HFF-Myc (cell line): ENCODE measurements at places on chromosomes 5 and 9.

DNA sequence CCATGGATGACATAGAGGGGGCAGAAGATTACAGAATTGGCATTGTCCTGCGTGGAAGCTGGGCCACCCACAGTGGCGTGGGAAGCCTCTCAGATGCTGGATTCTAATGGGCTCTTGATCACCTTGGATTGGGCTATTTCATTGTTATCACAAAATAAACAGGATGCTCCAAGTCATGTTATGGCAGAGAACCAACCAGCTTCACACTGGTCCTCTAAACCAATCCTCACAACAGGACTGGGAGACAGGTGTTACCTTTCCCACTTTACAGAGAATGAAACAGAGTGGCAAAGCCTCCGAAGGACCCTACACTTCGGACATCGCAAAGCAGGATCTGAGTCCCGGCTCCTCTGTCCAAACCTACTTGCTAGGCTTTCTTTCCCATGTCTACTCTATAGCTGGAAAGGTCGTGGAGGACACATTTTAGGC, 455 bp upstream of the SMIM3 start:
- DNase-seq: no peak

- DNase-seq: peak; percentile 29
Observed at GRCh38 chr9:70639853-70640814, 225.7 kb upstream of the KLF9 start.

DNA sequence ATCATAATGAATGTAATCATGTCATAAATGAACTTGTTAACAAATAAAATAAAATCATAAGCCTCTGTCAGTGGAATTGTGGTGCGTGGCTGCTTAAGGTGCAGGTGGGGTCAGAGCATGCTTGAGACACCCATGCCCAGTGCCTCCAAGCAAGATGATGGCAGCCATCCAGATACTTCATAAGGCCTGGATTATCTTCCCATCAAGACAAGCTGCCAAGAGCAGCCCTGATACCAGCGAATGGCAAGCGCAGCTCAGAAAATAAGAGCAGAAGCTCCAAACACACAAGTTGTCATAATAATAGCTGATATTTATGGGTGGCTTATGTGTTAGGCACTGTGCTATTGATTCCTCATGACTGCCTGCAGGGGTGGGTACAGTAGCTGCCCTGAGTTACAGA, 21.8 kb upstream of the LMX1B start:
- no peak for DNase-seq

- no peak for DNase-seq
Observed at GRCh38 chr9:106334081-106334480, 528.9 kb upstream of the ZNF462 start.

- no peak for DNase-seq
Observed at GRCh38 chr5:43020399-43020746, 19.7 kb downstream of the ANXA2R start.

- no peak for DNase-seq
Observed at GRCh38 chr9:6766606-6767005, 8.8 kb downstream of the KDM4C start.

DNA sequence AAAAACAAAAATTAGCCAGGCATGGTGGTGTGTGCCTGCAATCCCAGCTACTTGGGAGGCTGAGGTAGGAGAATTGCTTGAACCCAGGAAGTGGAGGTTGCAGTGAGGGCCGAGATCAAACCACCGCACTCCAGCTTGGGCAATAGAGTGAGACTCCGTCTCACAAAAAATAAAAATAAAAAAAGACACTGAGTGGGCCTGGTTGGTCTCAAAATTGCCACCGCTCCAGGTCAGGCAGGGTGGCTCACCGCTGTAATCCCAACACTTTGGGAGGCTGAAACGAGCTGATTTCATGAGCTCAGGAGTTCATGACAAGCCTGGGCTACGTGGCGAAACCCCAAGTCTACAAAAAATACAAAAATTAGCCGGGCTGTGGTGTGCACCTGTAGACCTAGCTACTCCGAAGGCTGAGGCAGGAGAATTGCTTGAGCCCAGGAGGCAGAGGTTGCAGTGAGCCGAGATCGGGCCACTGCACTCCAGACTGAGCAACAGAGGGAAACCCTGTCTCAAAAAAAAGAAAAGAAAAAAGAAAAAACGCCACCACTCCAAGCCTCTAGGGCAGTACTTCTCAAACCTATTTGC, 1.8 kb downstream of the STK10 start:
- DNase-seq: no peak

GRCh38 chr5:15752663-15753285, 252.8 kb downstream of the FBXL7 start:
- no peak for DNase-seq

DNA sequence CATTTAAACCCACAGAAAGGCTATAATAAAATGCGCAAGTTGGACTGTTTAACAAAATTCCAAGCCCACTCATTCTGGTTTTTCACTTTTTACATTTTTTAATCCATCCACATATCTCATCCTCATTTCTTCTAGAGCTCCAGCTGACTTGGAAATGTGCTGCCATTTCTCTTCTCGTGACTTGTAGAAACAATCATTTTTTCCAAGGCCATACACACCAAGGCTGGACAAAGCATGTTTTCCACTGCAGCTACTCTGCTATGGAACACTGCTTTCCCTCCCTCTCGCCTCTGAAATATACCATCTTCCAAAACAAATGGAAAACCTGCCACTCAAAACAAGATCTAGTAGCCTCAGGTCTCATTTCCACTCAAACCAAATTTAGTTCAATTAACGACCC, 141.1 kb downstream of the ESM1 start:
- DNase-seq: no peak

DNA sequence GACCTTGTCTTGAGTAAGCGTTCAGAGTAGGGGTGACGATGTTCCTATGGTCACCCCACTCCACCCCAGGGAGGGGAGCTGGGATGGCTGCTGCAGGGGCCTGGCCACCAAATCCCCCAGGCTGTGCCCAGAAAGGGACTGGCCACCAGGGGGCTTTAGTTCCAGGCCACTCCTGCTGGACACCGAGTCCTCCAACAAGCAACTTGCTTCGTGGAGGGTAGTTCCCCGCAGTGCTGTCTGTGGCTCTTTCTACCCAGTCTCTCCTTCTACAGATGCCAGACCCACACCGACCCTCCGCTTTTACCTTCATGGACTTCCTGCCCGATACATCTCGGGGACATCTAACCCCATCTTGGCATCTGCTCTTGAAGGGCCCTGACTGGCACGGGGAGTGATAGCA, 35.7 kb upstream of the GABRP start:
- no peak for DNase-seq

- DNase-seq: no peak
Observed at GRCh38 chr9:82777366-82777765, 285.6 kb downstream of the RASEF start.

- DNase-seq: no peak
Observed at GRCh38 chr5:163512526-163512925, 7.1 kb downstream of the MAT2B start.

DNA sequence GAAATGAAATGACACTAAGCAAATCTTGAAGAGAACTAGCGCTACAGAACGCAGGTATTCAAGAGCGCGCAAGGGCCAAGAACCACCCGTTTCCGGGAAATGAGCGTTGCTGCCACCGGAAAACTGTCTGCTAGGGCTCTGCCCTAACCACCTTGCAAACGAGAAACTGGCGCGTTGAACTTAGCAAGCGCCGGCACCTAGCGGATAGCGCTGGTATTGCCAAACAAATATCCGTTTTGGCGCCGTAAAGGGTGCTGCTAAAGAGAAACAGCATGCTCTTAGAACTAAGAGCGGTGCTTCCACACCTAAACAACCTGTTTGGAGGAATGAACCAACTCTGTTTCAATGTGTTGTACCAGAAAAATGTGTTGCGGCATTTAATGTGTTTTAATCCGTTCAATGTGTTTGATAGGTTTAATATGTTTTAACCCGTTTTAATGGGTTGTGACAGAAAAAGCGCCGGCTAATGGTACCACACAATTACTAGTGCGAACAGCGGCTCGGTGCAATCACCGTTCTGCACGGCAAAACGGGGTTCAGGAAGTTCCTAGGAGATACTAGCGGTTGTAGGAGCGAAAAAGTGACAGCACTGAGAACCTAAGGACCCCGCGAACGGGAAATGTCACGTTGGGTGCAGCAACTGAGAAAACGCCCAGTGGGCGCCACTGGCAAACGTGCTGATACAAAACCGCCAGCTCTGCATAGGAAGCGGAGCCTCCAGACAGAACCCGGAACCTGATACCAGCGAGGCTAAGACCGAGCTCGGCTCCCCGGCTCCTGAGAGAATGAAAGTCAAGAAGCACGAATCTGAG, at the start of gene ANXA2R:
Gene ANXA2R, minus strand, starts transcription at position 33 of the 812 bp plus-strand sequence. CDS start 273 bp downstream, outside the sequence.
- peak; percentile 87 for DNase-seq

DNA sequence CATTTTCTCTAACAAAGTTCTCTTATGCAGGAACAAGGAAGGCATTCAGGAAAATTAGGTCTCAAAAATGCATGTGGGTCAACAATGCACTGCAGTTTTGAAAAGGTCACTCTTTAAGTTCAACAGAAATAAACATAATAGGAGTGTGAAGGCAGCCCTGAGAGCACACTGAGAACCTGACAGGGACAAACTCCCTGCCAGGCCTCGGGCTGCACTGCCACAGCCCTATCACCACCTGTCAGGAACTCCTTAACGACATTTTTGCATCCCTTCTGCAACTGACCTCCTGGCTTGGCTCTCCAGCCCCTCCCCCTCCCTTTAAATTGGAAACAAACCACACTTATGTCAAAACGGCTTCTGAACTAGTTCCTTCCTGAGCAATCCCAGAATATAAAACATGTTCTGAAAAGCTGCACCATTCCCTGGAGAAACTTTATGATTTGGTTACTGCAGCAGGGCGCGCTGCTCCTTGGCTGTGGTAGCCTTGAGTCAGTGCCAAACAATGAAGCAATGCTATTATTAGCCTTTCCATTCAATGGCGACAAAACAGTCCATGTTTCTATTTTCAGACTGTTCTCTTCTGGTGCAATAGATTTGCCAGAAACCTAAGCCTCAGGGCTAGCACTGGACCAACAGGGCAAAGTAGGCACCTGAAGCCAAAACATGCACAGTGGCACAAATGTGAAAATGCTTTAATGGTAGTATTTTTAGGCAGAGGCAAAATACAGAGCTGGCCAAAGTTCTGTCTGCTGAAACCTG, 160.1 kb upstream of the ZNF608 start:
- DNase-seq: peak; percentile 57

DNA sequence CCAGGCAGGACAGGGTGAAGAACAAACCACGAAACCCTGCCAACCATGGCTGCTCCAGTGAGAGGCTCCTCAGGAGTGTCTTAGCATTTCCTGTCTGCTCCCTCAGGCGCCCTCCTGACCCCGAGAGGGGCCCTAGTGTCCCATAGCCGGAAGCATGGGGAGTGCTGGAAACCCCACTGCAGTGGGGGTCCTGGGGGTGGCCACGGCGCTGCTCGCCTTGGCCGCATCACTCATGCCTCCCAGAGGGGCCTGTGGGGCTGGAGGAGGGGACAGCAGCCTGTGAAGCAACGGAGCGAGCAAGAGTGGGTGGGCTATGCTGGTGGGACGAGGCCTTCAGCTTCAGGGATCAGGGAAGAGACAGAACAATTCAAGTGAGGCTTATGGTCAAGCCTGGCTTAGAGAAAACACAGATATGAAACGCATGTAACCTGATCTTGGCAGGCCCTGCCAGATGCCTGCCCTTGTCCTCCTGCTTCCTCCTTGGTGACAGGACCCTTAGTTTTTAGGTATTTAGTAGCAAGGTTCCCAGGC, 219.1 kb downstream of the FANCC start:
- no peak for DNase-seq

DNA sequence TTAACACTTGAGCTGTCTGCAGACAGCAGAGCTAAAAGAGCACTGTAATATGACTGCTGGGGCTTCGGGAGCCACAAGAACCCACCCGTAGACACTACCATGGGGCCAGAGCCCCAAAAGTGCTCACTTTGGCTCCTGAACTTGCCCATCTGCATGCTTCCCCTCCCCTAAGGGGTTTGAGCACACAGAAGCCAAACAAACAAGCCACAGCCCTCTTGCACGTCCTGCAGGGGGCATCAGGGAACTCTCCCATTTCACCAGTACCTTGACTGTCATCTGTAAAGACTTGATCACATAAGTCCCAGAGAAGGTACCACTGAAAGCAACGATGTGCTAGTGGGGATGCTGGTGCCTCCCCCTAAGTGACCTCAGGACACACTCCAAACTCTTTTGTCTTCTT, 681.8 kb downstream of the SEMA5A start:
- no peak for DNase-seq

DNA sequence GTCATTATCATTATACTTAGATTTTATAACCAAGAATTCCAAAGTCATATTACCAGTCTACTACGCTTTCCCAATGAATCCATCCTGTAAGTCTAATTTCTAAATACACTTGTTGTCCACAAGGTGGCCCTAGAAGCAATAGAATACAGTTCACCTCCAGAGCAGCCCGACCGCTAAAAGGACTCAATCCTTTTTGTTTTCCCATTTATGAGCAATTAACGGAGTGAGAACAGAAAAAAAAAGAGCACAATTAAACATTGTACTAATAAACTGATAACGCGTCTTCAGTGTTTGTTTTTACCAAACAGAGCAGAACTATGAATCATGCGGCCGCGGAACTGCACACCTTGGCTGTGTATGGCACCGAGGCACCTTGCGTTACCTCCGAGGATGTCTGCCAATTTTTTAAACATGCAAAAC, 160.7 kb upstream of the DAPK1 start:
- no peak for DNase-seq

DNA sequence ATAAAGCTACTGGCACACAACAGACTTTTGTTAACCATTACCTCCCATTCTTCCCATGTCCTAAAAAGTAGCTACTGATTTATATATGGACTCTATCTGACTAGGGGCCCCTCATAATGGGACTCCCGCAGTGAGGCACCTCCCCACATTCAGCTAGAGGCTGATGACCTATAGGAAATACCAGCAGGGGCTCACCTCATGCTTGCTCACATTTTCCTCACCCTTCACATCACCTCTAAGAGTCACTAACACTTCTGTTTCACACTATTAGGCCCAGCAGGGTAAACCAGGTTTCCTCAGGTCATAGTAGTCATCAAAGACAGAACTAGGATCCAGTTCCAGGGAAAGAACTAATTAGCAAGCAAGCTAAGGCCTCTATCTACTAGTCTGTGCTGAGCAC, 60.7 kb downstream of the PRELID2 start:
- DNase-seq: no peak

DNA sequence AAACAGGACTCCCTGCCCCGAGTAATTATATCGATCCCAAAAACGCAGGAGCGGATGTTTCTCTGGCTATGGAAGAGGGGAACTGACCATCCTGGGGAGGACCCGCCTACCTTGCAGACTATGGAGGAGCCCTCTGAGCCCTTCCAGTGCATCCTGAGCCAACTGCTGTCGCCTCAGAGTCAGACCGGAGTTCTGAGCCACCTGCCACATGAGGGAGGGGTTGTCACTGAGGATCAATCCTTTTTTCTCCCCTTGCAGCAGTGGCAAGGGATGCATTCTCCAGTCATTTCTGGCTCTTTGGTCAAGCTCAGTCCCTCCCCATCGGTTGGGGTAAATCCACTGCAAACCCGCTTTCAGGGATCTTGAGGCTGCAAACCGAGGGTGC, 709 bp downstream of the FANCG start:
- DNase-seq: no peak

- no peak for DNase-seq
Observed at GRCh38 chr9:125707472-125707804, 430 bp upstream of the MAPKAP1 start.
